Uterus (tissue), 4 donors: ENCODE measurements at places on chromosomes 1 and 21. TPM values are rescaled to one million over a fixed set of nuclear protein-coding genes. Genes with fewer than 3 reads are reported as not detected.

Gene CD160
- total RNA-seq = not detected

Gene SYDE2
- total RNA-seq = 24.3 TPM

GRCh38 chr1:110787328-110788071, 85.4 kb upstream of the CD53 start:
- DNase-seq = no peak
- no peaks in the 10 kb centered on the region for H3K4me1 ChIP-seq
- no peak overlapping the region for H3K4me3 ChIP-seq
- no peaks in the 10 kb centered on the region for H3K27me3 ChIP-seq
- H3K36me3 ChIP-seq = no peaks in the 10 kb centered on the region
- H3K27ac ChIP-seq = no peak overlapping the region

GRCh38 chr1:39016604-39017171, 9.5 kb upstream of the NDUFS5 start:
- no peak for DNase-seq
- H3K4me3 ChIP-seq = no peak overlapping the region
- H3K36me3 ChIP-seq = no peaks in the 10 kb centered on the region
- no peaks in the 10 kb centered on the region for H3K4me1 ChIP-seq

- no peak for DNase-seq
- no peak overlapping the region for H3K27ac ChIP-seq
- no peaks in the 10 kb centered on the region for H3K4me1 ChIP-seq
Measured at GRCh38 chr1:21468599-21468998, 28.7 kb downstream of the NBPF3 start.

DNA sequence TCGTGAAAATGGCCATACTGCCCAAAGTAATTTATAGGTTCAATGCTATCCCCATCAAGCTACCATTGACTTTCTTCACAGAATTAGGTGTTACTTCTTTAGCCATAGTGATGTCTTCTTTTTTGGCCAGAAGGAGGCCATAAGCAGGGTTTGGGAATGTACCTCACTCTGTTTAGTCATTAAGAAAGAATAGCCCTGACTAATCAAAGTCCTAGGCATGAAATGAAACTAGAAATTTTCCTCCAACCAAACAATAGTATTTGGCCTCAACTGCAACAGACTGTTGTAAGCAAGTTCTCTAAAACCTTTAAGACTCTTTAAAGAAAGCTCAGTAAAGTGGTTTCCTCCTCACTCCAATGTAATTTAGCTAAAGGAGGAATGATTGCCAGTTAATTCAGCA, 163.9 kb downstream of the AKT3 start:
- no peaks in the 10 kb centered on the region for H3K27me3 ChIP-seq
- H3K4me1 ChIP-seq = no peaks in the 10 kb centered on the region
- H3K36me3 ChIP-seq = no peaks in the 10 kb centered on the region
- no peak overlapping the region for H3K27ac ChIP-seq
- no peak for DNase-seq
- H3K4me3 ChIP-seq = no peak overlapping the region

DNA sequence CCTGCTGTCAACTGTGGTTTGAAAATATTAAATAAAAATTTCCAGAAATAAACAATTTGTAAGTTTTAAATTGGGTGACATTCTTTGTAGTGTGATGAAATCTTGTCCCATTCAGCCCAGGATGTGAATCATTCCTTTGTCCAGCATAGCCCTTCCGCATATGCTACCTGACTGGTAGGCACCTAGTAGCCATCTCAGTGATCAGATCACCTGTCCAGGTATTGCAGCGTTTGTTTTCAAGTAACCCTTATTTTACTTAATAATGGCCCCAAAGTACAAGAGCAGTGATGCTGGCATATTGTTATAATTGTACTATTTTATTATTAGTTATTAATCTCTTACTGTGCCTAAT, 351.6 kb upstream of the B3GALT2 start:
- no peak overlapping the region for H3K27ac ChIP-seq
- no peaks in the 10 kb centered on the region for H3K27me3 ChIP-seq
- no peaks in the 10 kb centered on the region for H3K4me1 ChIP-seq
- DNase-seq = no peak
- no peaks in the 10 kb centered on the region for H3K36me3 ChIP-seq

DNA sequence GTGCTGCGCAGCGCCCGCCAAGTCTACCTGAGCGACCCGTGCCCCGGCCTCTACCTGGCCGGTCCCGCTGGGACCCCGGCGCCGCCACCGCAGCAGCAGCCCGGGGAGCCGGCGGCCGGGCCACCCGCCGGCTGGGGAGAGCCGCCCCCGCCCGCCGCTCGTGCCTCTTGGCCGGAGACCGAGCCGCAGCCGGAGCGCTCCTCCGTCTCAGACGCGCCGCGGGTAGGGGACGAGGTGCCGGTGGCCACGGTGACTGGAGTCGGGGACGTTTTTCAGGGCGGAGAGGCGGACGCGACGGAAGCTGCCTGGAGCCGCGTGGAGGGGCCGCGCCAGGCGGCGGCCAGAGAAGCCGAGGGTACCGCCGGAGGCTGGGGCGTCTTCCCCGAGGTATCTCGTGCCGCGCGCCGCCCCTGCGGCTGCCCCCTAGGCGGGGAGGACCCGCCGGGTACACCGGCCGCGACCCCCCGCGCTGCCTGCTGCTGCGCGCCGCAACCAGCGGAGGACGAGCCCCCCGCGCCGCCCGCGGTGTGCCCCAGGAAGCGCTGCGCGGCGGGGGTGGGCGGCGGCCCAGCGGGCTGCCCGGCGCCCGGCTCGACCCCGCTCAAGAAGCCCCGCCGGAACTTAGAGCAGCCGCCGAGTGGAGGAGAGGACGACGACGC, 646 bp downstream of the IER5 start:
- no peak for DNase-seq
- peak overlapping the region; percentile 98 for H3K27ac ChIP-seq
- no peaks in the 10 kb centered on the region for H3K4me1 ChIP-seq
- H3K4me3 ChIP-seq = peak overlapping the region; percentile 74
